Lung (tissue), 17 donors: ENCODE measurements at places on chromosomes 16 and 17.
A peak's percentile ranks its signal among the peaks of the same experiment; 100 is the strongest.

- DNase-seq, result no peak
Measured at GRCh38 chr16:20940871-20941635, 40.5 kb downstream of the LYRM1 start.

GRCh38 chr17:14196377-14196997 lies 40.2 kb downstream of the CDRT15 start:
- no peak for DNase-seq

GRCh38 chr16:35516971-35517370 lies 2057.6 kb downstream of the TP53TG3F start:
- no peak for DNase-seq

DNA sequence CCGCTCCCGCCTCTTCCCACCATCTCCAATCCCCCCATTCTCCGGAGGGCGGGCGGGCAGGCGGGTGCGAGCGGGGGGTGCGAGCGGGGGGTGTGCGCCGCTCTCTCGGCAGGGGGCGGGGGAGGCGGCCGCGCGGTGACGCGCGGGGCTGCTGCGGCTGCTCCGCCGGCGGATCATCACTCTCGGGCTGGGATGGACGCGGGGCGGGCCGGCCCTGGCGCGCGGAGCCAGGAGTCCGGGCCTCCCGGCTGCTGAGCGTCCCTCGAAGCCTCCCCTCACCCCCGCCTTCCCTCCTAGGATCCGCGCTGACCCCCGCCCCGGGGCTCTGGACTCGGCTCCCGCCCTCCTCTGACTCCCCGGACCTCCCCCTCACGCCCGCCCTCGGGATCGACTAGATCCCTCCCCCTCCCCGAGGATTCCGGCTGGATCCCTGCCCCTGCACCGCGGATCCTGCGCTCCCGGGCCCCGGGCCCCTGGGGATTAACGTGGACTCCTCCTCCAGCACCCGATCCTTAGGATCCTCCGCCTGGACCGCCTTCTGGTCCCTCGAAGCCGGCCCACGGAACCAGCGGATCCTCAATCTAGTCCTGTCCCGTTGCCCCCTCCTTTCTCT lies 946 bp upstream of the TMEM256 start:
- DNase-seq, result no peak

- DNase-seq, result no peak
Measured at GRCh38 chr17:68705714-68706076, 104.5 kb upstream of the FAM20A start.

- DNase-seq, result no peak
Measured at GRCh38 chr16:23748630-23749029, 6.2 kb upstream of the CHP2 start.

GRCh38 chr17:927611-928461 lies 51.7 kb downstream of the NXN start:
- DNase-seq, result peak; percentile 75

DNA sequence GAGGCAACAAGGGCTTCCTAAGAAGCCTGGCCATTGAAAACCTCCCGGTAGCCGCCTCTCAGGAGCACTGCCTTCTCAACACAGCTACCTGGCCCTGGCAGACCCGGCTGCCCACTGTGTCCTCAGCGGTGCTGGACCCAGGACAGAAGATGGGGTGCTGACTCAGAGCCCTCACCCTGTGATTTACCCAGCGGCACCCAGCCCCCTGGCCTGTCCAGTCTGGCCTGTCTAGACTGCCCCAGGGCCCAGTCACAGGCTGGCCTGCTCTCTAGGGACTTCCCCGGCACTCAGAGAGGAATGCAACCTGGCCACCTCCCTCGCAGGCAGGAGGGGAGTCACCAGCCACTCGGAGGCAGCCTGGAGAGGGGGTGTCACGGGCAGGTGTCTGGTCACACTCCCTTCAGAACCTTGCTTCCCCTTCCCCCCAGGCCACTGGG lies 20.1 kb downstream of the PIEZO1 start:
- peak; percentile 53 for DNase-seq

DNA sequence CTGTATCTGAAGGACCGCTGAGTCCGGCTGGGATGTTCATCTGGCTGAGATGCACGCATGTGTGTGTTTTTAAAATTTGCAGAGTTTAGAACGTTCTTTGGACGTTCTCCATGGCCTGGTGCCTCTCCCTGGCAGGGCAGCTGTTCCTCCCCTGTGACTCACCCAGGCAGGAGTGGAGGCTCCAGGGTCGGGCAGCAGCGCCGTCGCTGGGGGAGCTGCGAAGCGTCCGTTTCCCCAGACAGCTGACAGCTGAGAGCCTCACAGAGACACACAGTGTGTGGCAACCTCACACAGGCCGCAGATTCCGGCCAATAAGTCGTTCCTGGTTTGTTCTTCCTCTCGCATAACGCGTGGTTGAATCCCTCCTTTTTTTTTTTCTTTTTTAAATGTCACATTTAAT lies 80.6 kb downstream of the OR1D5 start:
- DNase-seq, result peak; percentile 96

DNA sequence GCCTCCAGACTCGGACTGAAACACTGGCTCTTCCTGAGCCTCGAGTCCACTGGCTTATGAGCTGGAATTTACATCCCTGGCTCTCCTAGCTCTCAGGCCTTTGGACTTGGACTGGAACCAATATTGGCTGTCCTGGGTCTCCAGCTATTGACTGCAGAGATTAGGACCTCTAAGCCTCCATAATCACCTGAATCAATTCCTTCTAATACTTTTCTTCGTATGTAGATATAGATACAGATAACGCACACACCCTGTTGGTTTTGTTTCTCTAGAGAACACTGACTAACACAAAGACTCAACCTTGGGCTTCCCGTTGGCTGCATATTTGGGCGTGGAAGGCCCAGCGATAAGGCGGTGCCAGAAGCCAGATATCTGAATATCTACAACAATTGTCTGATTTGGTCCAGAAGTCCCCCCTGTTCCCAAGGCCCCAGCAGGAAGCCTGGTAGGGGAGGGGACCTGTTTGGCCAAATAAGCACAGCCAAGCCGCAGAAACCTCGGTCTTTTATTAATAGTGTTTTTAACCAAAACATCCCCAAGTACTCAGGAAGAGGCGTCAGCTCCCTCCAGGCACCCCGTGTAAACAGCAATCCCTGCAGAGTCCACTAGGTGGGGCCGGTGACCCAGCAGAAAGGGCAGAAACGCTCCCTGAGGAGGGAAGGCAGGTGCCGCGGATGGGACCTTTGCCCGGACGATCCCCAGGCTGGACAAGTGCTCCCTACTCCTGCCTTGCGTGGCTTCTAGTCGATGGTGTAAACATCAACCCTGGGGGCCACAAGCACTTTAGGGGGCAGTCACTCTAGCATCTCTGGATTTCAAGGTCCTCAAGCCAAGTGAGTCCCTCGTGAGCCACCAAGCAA lies 57.0 kb downstream of the ABR start:
- peak; percentile 71 for DNase-seq

DNA sequence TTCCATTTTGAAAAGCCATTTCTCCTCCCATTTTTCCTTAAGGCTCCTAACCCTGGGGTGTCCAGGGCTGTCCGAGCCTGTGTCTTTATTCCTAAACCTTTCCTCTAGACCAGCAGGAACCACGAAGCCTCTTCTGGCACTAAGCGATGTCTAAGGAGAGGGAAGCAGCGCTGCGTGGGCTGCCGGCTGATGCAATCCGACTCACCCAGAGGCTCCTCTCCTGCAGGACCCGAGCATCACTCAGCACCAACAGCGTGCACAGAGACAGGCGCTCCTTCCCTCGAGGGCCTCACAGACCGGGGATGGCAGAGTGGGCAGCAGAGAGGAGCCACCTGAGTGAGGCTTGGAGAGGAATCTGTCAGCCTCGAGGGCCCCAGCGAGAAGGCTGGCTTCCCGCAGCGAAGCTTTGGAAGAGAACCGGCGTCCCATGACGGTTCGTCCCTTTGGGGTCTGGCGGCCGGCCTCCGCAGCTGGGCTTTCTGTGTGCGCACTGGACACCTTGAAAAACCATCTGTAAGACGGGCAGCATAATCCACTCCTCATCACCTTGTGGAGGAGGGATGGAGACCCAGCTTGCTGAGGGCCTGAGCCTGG lies 174.3 kb downstream of the FOXL1 start:
- DNase-seq, result no peak

DNA sequence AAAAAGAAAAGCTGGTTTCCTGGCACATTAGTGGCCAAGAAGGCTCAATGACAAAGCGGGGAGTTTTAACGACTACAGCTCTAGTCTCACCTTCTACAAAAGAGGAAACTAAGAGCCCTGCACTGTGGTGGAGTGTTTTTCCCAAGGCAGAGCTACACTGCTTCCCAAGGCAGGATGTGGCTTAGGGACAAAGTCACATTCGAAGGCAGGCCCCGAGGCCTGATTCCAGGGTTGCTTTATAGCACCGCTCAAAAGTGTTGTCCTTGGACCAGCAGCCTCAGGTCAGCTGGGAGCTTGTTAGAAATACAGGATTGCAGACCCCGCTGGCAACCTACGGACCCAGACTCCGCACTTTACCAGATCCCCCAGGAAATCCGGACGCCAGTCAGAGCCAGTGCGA lies 23.8 kb downstream of the TMEM92 start:
- no peak for DNase-seq

DNA sequence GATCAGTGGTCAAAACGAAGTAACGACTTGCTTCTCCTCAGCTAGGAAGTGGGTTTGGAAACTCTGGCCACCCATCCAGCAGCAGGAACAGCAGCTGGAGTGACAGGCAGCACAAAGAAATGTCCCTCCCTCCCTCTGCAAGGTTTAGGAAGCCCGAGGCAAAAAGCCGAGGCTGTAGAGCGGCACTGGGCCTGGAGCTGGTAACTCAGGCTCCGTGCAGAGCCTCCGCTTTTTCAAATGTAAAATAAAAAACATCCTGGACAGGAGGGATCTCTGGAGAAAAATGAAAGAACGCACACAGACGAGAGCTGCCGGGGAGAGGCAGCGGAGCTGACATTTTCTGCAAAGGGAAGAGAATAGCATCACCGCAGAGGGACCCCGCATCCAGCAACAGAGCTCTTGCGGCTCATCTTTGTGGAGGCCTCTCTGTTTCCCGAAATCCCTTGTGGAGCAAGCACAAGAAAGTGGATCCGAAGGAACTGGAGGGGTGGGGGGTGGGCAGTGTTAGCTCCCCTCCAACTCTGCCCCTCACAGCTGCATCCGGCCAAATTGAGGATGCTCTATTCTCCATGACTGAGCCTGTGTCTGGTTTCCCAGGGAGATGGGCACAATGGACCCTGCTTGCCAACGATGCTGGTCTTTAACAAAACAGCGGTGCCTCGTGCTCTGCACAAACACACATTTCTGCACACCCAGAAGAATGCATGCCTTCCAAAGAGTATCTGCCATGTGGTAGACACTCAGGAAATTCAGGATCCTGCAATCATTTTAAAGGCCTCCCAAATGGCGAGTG lies 335.5 kb upstream of the ZFHX3 start:
- DNase-seq, result no peak

DNA sequence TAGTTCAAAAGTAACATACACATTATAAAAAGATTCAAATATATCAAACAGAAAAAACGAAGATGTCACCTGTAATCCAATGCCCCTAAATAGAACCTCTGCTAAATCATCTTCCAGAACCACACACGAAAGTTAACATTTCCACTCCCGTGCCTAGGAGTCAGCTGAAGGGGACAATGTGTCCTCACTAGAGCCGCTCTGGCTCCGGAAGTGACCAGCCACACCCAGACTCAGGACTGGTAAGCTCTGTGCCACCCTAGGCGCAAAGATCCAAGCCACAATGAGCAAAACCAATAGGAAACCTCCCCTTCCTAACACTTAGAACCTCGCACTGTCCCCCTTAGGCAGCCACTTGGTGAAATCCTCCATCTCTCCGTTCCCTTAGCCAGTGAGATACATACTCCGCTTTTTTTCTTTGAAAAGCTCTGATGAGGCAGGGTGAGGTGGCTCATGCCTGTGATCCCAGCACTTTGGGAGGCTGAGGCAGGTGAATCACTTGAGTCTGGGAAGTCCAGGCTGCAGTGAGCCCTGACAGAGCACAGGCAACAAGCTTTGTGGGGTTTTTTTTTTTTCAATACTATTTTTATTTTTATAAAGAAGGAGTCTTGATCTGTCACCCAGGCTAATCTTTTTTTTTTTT lies 11.8 kb downstream of the CTRB1 start:
- DNase-seq, result no peak

- DNase-seq, result no peak
Measured at GRCh38 chr16:8720967-8721308, 46.5 kb downstream of the ABAT start.

GRCh38 chr16:54630284-54630967 lies 300.2 kb upstream of the IRX5 start:
- no peak for DNase-seq

DNA sequence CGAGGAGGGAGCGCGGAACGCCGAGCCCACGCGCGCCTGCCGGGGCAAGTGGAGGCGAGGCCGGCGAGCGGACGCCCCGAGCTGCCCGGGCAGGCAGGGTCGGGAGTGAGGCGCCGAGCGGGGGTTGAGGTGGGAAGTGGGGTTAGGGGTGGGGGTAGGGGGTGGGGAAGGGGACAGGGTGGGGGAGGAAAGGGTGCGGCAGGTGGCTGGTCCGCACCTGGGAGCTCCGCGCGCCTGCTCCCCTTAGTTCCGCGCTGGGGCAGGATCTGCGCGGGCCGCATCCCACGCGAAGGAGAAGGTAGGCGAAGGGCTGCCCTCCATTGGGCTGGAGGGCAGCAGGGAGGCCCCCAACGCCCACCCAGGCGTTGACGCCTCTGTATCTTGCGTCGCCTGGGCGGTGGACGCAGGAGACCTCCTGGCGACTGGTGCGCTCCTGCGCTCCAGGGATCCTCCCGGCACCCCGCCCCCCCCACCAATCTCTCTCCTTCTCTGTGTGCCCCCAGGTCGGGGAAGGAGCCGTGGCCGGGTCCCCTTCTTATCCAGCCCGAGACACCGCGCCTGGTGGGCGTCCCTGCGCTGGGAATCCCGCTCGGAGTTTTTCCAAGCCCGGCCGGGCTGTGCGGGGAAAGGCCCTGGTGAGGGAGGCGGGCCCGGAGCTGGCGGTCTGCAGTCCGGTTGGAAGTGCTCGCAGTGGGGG lies 51.3 kb upstream of the AMZ2 start:
- DNase-seq, result no peak

- DNase-seq, result peak; percentile 82
Measured at GRCh38 chr17:69607162-69607834, 192.8 kb downstream of the MAP2K6 start.

- peak; percentile 61 for DNase-seq
Measured at GRCh38 chr16:11725457-11725856, 17.2 kb downstream of the TXNDC11 start.

- peak; percentile 40 for DNase-seq
Measured at GRCh38 chr16:78483124-78483992, 383.9 kb downstream of the WWOX start.

- peak; percentile 93 for DNase-seq
Measured at GRCh38 chr17:61411261-61412142, 11.9 kb downstream of the TBX2 start.

- DNase-seq, result peak; percentile 28
Measured at GRCh38 chr17:46818929-46819859, 702 bp upstream of the WNT3 start.

DNA sequence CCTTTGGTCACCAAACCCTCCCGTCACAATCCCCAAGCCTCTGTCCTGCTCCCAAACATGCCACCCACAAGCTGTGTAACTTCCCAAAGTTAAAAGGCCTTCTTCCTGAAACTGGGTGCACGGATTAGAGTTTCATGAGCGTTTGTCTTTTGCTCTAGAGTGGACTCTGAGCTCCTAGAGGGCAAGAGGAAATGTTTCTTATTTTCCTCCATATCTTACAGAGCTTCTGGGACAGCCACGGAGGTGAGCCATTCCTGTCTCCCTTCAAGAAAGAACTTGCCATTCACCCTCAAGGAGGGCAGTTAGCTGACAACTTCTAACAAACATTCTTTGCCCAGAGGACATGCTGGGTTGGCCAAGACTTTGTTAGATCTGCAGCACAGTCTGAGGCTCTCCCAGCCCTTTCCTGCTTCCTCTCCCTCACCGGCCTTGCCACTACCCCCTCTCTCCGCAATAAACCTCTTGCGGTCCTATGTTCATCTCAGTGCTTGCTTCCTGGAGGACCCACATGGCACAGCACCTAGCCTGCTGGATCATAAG lies 2.6 kb upstream of the MYCBPAP start:
- DNase-seq, result no peak
